ENCODE measurements at places on chromosomes 7 and 10. TPM values are rescaled to one million over a fixed set of nuclear protein-coding genes. Genes with fewer than 3 reads are reported as not detected.

GRCh38 chr7:33423646-33424020, 294.3 kb downstream of the BBS9 start:
- DNase-seq, result no peak

GRCh38 chr10:34656661-34657060, 158.4 kb downstream of the PARD3 start:
- DNase-seq, result peak; percentile 58

- DNase-seq, result no peak
These were observed 257.7 kb downstream of the BAMBI start for GRCh38 chr10:28935061-28935460.

DNA sequence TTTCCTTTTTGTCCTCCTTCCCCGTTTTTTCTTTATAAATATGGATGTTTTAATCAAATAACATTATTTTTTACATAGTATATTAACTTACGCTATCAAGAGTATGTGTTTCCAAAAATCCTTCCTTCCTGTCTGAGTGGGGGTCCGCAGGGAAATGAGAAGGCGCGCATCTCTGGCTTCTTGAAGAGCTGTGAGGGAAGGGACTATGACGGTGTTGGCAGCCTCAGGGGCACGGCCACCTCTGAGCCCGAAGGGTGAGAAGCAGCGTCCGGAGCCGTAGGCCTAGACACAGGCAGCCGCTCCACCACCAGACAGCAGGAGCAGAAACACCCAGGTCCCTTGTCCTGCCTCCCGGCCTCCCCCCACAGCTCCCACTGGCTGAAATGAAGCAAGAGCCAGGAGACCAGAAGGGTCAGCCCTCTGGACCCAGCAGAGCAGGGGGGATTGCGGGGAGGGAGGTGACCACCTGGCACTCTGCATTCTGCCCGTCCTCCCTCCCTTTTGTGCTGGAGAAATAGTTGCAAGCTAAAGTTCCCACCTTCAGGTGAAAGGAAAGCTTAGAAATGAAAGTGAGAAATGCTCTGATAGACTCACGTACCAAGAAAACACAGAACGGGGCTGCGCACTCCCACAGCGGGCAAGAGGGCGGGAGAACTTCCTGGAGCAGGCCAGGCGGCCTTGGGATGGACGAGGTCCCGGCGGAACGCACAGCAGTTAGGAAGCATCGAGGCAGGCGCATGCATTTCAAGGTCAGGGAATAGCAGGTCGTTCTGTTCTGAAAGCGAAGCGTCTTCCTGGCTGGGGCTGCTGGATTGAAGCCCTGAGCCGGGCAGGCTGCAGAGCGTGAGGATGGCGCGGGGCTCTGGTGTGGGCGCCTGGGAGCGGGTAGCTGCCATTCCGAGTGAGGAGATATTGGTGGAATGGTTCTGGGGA, 105.5 kb downstream of the GALNT11 start:
- no peak for DNase-seq

- no peak for DNase-seq
These were observed 9.1 kb downstream of the BMPR1A start for GRCh38 chr10:86765548-86765947.

DNA sequence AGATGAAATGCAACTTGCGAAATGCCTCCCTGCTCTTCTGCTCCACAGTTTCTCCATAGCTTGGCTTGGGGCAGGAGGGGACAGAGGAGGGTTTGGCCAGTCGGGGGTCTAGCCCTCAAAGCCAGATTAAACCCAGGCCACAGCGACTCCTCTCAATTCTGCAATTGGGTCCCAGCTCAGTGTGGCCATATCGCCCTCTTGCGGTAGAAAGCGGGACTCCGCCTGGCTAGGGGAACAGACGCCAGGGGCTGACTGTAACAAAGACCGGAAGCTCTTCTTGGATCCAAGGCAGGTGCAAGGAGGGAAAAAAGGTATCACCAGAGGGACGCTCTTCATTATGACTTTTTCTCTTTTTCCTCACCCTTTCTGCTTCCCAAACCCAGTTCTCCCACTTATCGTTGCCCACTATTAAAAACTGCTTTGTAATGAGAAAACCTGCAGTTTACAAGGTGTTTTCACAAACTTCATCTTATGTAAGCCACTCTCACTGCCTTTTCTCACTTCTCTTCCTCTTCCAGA, 36.6 kb upstream of the TNPO3 start:
- peak; percentile 58 for DNase-seq

HDAC9 gene
- 16.8 TPM for total RNA-seq

TRIL gene
- total RNA-seq, result under 0.01 TPM

PURB gene
- total RNA-seq, result 24.5 TPM

FAM13C gene
- 2.3 TPM for total RNA-seq
